Naive B cell (primary cell): ENCODE measurements at places on chromosomes 2 and 18. TPM values are rescaled to one million over a fixed set of nuclear protein-coding genes. Genes with fewer than 3 reads are reported as not detected.

ZRANB3 gene
- polyA plus RNA-seq, result 6.4 TPM

FLACC1 gene
- 2.2 TPM for polyA plus RNA-seq

LAPTM4A gene
- 167 TPM for polyA plus RNA-seq

CNTNAP5 gene
- not detected for polyA plus RNA-seq

PDCD1 gene
- polyA plus RNA-seq, result not detected

REG3G gene
- not detected for polyA plus RNA-seq

ATP6V1C2 gene
- 0.65 TPM for polyA plus RNA-seq

TYMS gene
- not detected for polyA plus RNA-seq

KIF3C gene
- 0.48 TPM for polyA plus RNA-seq

GTF3C2 gene
- 42.8 TPM for polyA plus RNA-seq

SFT2D3 gene
- polyA plus RNA-seq, result 0.34 TPM

SNORC gene
- polyA plus RNA-seq, result not detected

SIX2 gene
- polyA plus RNA-seq, result not detected

CFAP65 gene
- polyA plus RNA-seq, result not detected

SKA1 gene
- polyA plus RNA-seq, result 0.93 TPM

NYAP2 gene
- not detected for polyA plus RNA-seq

CPO gene
- not detected for polyA plus RNA-seq

RAB17 gene
- polyA plus RNA-seq, result not detected

FSHR gene
- not detected for polyA plus RNA-seq

CCDC121 gene
- polyA plus RNA-seq, result 1.8 TPM

COBLL1 gene
- 70.7 TPM for polyA plus RNA-seq

TTN gene
- polyA plus RNA-seq, result 1.1 TPM

GPR35 gene
- 0.74 TPM for polyA plus RNA-seq

FOXD4L1 gene
- polyA plus RNA-seq, result not detected

RAB6C gene
- polyA plus RNA-seq, result not detected

IL36G gene
- not detected for polyA plus RNA-seq

TDRD15 gene
- polyA plus RNA-seq, result not detected

PRADC1 gene
- polyA plus RNA-seq, result 19.1 TPM

ANKRD30BL gene
- 0.40 TPM for polyA plus RNA-seq

DRC1 gene
- not detected for polyA plus RNA-seq

L3MBTL4 gene
- polyA plus RNA-seq, result 5.0 TPM

FER1L5 gene
- polyA plus RNA-seq, result not detected

SAG gene
- not detected for polyA plus RNA-seq

LMAN2L gene
- 17.5 TPM for polyA plus RNA-seq

RGPD3 gene
- polyA plus RNA-seq, result 0.15 TPM

ZNF892 gene
- not detected for polyA plus RNA-seq

NDUFB3 gene
- polyA plus RNA-seq, result 213 TPM

CYS1 gene
- polyA plus RNA-seq, result not detected

TNFRSF11A gene
- polyA plus RNA-seq, result not detected

HRH4 gene
- polyA plus RNA-seq, result not detected

HOXD9 gene
- polyA plus RNA-seq, result not detected

LAMA3 gene
- polyA plus RNA-seq, result not detected

KIF1A gene
- not detected for polyA plus RNA-seq

SERPINB4 gene
- polyA plus RNA-seq, result not detected

ANKRD62 gene
- polyA plus RNA-seq, result not detected

FAP gene
- not detected for polyA plus RNA-seq

SEPTIN10 gene
- polyA plus RNA-seq, result not detected

STK16 gene
- 21.5 TPM for polyA plus RNA-seq

CHRNA1 gene
- 0.22 TPM for polyA plus RNA-seq

OTOS gene
- polyA plus RNA-seq, result not detected

IL36B gene
- not detected for polyA plus RNA-seq

DCC gene
- polyA plus RNA-seq, result not detected

THSD7B gene
- not detected for polyA plus RNA-seq

EMILIN1 gene
- polyA plus RNA-seq, result 0.64 TPM

ANKRD30B gene
- polyA plus RNA-seq, result 0.11 TPM

ATOH8 gene
- not detected for polyA plus RNA-seq

ANKRD29 gene
- not detected for polyA plus RNA-seq

MC5R gene
- not detected for polyA plus RNA-seq

IKZF2 gene
- 6.1 TPM for polyA plus RNA-seq
